ENCODE measurements at places on chromosomes 12 and 14.

DNA sequence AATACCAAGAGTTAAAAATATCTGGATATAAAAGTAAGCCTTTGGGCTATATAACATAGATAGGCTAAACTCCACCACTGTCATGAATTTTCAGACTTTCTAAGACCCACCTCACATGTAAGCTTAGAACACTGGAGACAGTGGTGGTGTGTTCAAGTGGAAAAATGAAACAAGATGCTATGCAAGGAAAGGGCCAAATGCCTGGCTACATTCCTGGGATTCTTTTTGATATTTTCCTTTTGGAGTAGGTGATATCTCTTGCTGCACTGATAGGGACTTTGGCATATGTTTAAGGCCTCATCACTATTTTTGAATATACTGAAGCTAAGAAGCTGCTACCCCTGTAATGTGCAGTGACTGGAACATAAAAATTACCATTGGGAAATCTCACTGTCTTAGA, 341.3 kb downstream of the SLC16A7 start:
- no peak for DNase-seq

GRCh38 chr14:20803223-20803622, 579 bp upstream of the RNASE1 start:
- DNase-seq = no peak

- no peak for DNase-seq
Observed at GRCh38 chr12:12713932-12714275, 3.3 kb upstream of the CDKN1B start.

- DNase-seq = no peak
Observed at GRCh38 chr14:31037709-31038221, 11.6 kb upstream of the STRN3 start.

GRCh38 chr12:103933237-103933636, 3.0 kb downstream of the HSP90B1 start:
- DNase-seq = no peak

DNA sequence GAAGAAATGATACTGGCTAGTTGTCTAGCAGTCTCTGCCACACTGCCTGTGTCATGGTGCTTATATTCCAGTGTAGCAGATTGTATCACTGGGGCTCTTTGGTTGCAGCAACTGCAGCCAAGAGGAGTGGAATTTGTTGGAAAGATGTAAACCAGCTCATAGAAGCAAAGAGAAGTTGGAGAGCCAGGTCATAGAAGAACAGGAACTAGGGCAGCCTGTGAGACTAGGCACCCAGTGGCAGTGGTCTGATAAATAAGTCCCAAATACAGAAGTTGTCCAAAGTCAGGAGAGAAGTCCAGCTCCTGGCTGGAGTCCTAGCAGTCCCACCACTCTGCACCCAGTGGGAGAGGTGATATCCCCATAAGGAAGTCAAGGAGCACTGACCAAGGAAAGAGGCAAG, 172.5 kb upstream of the ARID2 start:
- no peak for DNase-seq

GRCh38 chr14:21070610-21071224, 613 bp downstream of the ARHGEF40 start:
- peak; percentile 11 for DNase-seq

- no peak for DNase-seq
Observed at GRCh38 chr14:67643713-67644112, 24.0 kb downstream of the ARG2 start.

- DNase-seq = no peak
Observed at GRCh38 chr12:3277306-3277943, 200.2 kb downstream of the TSPAN9 start.

GRCh38 chr12:113700943-113701342, 229.3 kb upstream of the LHX5 start:
- no peak for DNase-seq

GRCh38 chr12:89167986-89168385, 184.3 kb downstream of the DUSP6 start:
- no peak for DNase-seq

- no peak for DNase-seq
Observed at GRCh38 chr12:43255522-43256111, 296.4 kb downstream of the ADAMTS20 start.

DNA sequence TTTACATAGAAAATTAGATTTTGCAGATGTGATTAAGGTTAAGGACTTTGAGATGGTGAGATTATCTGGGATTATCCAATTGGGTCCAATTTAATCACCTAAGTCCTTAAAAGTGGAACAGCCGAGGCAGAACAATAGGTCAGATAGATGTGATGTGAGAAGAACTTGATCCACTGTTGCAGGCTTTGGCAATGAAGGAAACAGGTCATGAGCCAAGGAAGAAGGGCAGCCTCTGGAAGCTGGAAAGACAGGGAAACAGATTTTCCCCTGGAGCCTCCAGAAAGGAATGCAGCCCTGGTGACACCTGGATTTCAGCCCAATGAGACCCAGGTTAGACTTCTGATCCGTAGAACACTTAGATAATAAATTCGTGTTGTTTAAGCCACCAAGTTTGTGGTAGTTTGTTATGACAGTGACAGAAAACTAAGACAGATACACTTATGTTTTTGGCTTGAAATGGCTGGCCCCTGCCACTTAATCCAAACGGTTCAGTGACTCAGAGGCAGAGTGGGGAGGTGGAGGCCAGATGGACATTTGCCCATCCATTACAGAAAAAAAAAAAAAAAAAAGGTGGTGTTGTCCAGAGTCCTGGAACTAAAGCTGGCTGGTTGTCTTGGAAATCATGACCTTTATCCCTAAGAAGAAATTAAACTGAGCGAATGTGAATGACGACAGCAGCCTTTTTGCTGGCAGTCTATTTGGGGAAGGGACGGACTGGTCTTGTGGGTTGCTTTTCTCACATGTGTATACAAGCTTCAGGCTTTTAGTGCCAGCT, 181.9 kb upstream of the NRXN3 start:
- DNase-seq = no peak
